Activated CD4-positive, alpha-beta memory T cell treated with anti-CD3 and anti-CD28 coated beads, Interleukin-2, amount 10 ng/mL, durations not matched to agents 7 days and 5 days (primary cell): ENCODE measurements at places on chromosomes 1 and 21.

GRCh38 chr1:177270863-177271262, 100.1 kb downstream of the BRINP2 start:
- DNase-seq, result no peak

DNA sequence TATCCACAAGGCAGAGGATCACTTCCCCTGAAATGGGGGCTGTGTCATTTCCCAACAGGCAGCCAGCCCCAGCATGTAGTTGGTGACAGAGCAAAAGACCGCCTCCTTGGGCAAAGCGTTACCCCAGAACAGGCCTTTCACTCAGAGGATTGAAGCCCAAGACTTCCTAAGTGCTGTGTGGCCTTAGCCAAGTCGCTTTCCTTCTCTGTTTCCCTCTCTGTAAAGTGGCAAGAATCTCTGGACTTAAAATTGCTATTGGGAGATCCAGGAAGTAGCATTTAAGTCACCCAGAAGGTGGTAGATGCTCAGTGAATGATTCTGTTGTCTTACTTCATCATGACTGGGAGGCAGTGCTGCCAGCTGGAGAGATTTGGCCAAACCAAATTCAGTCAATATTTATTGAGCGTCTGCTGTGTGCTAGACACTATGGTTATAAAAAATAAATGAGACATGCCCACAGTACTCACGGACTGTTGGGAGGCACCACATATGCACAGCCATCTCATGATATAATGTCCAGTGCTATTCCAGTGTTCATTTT, 35.3 kb downstream of the NIPAL3 start:
- DNase-seq, result no peak

DNA sequence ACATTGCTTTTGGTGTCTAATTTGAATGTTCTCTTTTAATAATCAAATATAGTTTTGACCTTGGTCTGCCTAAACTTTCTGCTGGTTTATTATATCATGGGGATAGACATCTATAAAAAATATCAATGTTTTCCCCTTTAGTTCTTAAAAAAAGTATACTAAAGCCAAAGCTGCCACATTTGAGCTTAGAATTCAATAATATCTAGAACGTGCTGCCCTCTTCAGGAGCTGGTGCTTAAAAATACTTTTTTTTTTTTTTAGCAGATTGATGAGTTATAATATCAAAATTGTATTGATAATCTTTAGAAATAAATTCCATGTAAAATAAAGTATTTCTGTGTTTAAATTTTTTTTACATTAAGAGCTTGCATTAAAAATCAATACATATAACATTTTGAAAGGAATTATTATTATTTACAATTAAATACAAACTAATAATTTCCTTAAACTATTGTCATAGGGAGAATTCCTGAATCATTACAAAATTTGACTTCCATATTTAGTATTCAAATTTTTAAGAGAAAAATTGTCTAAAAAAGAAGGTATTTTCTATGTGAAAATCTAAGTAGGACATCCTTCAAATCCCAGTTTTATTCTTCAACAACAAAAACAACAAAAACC, 40.1 kb upstream of the ADGRL2 start:
- no peak for DNase-seq

DNA sequence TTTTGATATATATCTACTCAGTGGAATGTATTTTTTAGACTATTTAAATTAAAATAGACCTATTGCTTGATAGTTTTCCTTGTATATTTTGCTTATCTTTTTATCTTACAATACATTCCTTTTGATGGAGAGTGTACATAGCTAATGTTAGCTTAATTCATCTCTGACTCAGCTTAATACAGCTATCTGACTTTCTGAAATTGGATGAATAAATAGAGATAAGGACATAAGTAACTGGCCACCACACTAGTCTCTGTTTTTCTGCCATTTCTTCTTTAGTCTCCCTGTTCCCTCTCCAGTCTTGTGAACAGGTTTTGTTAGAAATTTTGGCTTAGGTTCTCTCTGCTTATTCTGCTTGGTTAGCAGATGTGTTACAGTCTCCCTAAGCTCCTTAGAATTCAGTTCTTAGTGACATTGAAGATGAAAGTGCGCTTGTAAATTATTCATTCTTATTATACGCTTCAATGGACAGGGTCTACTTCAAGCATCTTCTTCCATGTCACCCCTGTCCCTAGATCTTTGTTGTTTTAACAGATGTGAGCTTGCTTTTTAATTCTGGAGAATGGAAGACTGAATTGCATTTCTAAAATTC, 59.6 kb downstream of the XPR1 start:
- no peak for DNase-seq

DNA sequence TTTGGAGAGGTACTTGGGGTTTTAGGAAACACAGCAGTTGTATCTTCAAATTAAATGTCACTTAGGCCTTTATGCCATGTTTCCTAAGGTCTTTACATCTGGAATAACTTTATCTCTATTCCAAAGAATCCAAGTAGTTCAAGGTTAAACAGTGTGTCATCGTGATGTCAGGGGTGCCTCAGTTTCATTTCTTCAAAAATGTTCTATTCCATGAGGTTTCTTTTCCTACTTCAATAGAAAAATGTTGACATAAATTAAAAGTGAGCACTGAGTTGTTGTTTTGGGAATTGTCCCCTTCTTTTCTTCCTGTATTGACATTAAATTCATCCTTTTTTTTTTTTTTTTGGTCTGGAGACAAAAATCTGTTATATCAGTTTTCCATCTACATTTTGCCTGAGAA, 160.6 kb upstream of the C21orf91 start:
- no peak for DNase-seq

DNA sequence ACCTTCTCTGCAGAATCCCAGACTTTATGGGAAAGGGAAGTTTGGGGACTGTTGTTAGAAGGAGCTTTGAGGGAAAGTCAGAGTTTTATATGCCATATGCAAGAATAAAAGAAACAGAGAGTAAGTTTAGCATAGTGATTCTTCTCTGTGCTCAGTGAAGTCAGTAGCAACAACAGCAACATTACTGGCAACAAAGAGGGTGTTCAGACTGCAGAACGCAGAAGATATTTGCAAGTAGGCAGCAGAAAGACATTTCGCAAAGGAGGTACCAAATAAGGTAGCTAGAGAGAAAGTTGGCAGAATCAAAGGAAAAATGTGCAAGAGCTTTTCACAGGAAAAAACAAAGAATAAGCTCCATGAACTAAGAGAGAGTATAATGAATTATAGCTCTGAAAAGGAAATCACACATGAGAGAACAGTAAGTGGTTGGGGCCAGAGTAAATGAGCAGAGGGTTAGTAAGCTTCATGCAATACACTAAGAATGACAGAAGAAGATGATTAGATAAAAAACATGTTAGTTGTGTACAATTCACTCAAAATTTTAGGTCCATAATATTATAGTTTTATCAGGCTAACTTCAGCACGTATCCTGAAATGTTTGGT, 98.1 kb downstream of the NEGR1 start:
- no peak for DNase-seq

GRCh38 chr1:117629625-117630422, 24.0 kb downstream of the TENT5C start:
- no peak for DNase-seq

- peak; percentile 76 for DNase-seq
Measured at GRCh38 chr1:25520446-25521061, 22.9 kb upstream of the LDLRAP1 start.

DNA sequence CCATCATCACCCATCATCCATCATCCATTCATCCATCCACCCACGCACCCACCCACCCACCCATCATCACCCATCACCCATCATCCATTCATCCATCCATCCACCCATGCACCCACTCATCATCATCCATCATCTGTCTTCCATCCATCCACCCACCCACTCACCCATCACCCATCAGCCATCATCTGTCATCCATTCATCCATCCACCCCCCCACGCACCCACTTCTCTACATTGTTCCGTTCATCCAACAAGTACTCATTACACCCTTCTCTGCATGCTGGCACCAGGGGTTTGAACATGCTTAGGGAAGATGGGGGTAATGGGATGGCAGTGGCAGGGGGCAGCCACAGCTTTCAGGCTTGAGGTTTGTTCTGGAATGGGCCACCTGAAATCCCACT, 82.1 kb downstream of the ADARB1 start:
- DNase-seq, result no peak

- peak; percentile 59 for DNase-seq
Measured at GRCh38 chr1:156281281-156281680, 1.3 kb downstream of the SMG5 start.

DNA sequence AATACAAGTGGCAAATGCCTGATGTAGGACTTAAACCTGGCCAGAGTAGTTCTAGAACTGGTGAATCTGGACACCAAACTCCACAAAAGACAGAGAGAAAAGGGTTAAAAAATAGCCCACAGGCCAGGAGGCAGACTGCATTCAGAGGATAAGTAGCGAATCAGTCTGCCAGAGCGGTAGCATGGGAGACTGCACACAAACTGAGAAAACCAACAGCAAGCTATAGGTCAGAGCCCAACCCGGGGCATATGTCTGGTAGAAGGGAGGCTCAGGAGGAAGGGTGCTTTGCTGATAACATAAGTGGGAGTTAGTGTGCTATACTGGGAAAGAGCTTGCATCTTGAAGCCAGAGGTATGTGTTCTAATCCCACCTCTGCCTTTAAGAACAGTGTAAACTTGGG, 4.0 kb downstream of the LRRC53 start:
- DNase-seq, result no peak

- peak; percentile 82 for DNase-seq
Measured at GRCh38 chr1:6440198-6441126, 15.9 kb downstream of the ESPN start.

DNA sequence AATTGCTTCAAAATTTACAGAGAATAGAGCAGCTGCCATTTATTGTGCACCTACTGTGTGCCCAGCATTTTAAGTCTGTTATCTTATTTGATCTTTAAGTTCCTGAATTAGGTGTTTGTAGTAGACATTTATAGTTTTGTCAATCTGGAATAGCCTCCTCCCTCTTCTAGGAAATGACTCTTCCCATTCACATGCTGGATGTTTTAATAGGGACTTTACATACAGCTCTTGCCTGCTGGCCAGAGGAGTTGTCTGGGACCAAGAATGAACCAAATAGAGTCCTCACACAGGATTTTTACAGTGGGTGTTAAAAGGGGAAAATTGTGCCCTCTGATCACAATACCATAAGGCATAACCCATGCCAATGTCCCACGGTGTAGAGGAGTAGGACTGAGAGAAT, 367.1 kb downstream of the PDE4B start:
- DNase-seq, result no peak
